ENCODE measurements at places on chromosomes 12 and 14.
A peak's percentile ranks its signal among the peaks of the same experiment; 100 is the strongest.

GRCh38 chr14:51684760-51685159 lies 33.0 kb downstream of the FRMD6 start:
- DNase-seq, result no peak

GRCh38 chr12:12387501-12387900 lies 30.6 kb downstream of the BORCS5 start:
- no peak for DNase-seq

GRCh38 chr14:61803755-61804154 lies 41.5 kb downstream of the SNAPC1 start:
- DNase-seq, result no peak

DNA sequence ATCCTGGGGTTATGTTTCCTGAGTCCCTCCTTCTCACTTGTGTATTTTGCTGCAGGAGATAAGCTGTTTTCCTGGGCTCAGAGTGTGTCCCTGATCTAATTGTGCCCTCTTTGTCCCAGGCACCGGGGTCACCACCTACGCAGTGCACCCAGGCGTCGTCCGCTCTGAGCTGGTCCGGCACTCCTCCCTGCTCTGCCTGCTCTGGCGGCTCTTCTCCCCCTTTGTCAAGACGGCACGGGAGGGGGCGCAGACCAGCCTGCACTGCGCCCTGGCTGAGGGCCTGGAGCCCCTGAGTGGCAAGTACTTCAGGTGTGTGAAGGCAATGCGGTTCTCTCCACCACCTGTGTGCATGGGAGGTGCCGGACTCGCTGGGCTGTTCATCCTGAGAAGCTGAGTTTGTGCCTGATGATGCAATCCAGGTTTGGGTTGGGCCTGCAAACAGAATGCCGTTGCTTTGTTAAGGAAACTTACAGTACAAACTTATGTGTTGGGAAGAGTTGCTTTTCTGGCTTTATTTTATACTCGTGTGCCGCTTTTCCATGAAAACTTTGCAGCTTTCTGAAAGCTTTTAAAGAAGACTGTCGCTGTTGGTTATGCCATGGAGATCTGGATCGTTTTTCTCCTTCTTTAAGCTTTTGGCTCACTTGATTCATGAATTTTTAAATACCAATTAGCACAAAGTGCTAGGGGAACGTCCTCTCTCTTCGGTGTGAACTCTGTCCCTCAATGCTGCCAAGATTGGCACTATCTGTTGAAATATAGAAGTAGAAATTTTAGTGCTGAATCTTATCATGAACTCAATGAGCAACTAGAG lies 27.6 kb downstream of the RDH12 start:
- no peak for DNase-seq

DNA sequence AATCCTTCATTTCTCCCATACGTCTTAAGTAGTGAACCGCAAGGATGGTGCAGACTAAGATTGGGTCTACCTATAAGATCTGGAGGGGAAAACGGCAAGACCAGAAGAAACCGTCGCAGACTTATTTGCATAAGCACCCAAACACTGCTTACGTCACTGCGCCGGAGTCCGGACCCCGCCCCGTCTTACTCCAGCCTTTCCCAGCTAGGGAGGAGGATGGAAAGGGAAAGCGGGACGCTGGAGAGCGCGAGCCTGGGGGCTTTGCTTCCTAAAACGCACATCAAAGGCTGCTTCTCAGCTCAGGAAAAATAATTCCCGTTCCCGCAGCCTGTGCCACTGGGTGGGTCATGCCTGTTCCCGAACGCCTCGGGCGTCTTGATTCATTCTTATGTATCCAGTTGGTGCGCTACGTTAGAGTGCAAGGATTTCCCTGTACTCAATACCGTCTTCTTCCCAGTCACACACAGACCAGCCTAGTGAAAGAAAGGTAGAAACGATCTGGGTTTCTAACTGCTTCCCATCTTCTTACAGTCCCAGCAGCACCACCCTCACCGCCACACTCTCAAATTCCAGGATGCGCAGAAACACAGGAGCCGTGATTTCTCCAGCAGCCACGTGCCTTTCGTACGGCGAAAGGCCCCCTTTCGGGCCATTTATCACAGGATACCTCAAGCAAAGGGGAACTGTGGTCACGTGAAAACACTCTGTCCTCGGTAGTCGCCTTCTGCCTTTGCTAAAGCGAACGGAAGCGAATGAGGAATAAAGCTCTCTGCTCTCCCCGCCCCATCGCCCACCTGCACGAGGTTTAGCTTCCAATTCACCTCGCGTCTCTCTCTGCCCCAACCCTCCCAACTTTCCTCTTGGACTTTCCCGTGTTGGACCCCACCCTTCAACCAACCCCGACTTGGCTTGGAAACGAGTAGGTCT lies 1.1 kb downstream of the SLC6A15 start:
- peak; percentile 68 for DNase-seq

GRCh38 chr12:98916106-98916505 lies 271.0 kb downstream of the APAF1 start:
- DNase-seq, result no peak

- no peak for DNase-seq
Measured at GRCh38 chr12:66189486-66189843, 451 bp downstream of the IRAK3 start.

DNA sequence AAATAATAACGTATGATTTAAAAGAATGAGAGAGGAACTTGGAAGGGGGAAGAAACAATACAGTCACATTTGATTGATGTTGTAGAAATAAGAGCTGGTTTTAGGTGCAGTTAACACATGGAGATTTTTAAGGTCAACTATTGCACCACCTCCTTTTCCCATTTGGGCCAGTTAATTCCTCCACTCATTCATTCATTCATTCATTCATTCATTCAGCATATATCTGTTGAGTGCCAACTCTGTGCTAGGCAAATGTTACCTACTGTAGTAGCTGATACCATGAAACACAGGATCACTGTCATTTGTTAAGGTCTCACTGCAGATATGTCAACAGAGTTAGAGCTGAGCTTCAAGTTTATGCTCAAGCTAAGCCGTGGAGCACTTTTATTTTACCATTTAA lies 115.7 kb upstream of the ARID2 start:
- no peak for DNase-seq

DNA sequence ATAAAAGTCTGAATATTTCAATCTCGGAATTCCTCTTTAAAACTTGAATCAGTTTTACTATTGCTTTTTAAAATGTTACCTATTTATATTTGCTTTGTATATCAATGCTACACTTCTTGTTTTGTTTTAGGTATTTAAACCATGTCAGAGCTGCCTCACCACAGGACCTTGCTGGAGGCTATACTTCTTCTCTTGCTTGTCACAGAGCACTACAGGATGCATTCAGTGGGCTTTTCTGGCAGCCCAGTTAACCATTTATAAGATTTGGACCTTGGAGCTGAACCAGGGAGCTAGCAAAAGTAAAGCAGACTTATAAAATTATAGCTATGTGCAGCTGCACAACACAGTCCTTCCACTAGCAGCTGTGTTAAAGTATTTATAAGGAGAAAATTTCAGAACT lies 12.8 kb downstream of the TRMT5 start:
- DNase-seq, result no peak

- no peak for DNase-seq
Measured at GRCh38 chr12:94151582-94151981, 3.2 kb downstream of the PLXNC1 start.

Data from urothelium cell line (cell line).